ENCODE measurements at places on chromosomes 7 and 10.

- no peak for DNase-seq
Observed at GRCh38 chr10:78513330-78513729, 479.7 kb downstream of the RPS24 start.

- DNase-seq = peak; percentile 61
Observed at GRCh38 chr7:80060218-80060806, 74.3 kb upstream of the GNAI1 start.

- peak; percentile 54 for DNase-seq
Observed at GRCh38 chr7:41882256-41882655, 179.4 kb upstream of the INHBA start.

DNA sequence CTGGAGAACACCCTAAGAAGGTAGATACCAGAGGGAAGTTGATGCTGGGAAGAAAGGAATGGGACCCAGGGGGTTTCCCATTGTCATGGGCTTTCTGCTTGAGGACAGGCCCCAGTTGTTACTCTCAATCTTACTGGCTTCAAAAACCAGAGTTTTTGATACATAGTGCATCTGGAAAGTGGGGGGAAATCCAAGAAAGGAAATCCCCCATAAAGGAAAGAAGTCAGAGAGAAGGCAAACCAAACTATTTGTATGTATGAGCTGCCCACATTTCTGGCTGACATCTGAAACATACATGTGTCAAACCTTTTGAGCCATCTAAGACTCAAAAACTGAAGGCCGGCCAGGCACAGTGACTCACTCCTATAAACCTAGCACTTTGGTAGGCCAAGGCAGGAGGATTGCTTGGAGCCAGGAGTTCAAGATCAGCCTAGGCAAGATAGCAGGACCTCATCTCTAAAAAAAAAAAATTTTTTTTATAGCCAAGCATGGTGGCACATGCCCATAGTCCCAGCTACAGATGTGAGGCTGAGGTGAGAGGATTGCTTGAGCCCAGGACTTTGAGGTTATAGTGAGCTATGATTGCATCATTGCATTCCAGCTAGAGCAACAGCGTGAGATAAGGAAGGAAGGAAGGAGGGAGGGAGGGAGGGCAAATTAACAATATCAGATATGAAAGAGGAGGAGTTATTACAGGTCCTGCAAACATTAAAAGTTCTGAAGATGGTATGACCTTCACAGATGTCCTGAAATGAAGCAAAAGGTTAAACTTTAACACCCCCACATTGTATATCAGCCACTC, 6.7 kb upstream of the COA1 start:
- DNase-seq = peak; percentile 43
